ENCODE measurements at places on chromosomes 1 and 21.

- DNase-seq = peak; percentile 81
Observed at GRCh38 chr1:182069028-182069466, 7.5 kb upstream of the ZNF648 start.

- no peak for DNase-seq
Observed at GRCh38 chr1:242728696-242729095, 204.2 kb upstream of the PLD5 start.

- DNase-seq = no peak
Observed at GRCh38 chr1:56904663-56905397, 50.2 kb downstream of the C8A start.

DNA sequence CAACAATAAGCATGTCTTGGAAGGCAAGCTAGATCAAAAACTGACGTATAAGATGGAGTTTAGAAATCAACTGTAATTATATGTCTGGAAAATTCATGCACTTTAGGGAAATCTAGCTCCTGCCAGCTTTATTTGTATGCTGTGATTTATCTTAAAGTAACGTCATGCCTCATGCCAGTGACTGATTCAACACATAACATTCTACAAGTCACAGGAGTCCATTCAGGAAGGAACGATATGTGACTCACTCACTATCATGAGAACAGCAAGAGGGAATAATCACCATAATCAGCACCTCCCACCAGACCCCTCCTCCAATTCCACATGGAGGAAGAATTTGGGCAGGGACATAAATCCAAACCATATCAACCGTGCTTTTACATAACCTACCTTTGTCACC lies 682.4 kb upstream of the ADAMTS5 start:
- DNase-seq = no peak

- no peak for DNase-seq
Observed at GRCh38 chr1:53037159-53037558, 24.9 kb upstream of the PODN start.

- DNase-seq = no peak
Observed at GRCh38 chr1:94092210-94092613, 28.7 kb downstream of the ABCA4 start.

GRCh38 chr21:45876381-45877170 lies 105.0 kb upstream of the COL6A1 start:
- no peak for DNase-seq

GRCh38 chr21:44052071-44052829 lies 40.1 kb downstream of the TRAPPC10 start:
- DNase-seq = no peak

- no peak for DNase-seq
Observed at GRCh38 chr1:151368393-151369301, 3.9 kb downstream of the SELENBP1 start.

GRCh38 chr1:39385067-39385988 lies 106.1 kb upstream of the BMP8A start:
- no peak for DNase-seq

GRCh38 chr1:47491341-47491753 lies 53.5 kb downstream of the FOXD2 start:
- DNase-seq = no peak

DNA sequence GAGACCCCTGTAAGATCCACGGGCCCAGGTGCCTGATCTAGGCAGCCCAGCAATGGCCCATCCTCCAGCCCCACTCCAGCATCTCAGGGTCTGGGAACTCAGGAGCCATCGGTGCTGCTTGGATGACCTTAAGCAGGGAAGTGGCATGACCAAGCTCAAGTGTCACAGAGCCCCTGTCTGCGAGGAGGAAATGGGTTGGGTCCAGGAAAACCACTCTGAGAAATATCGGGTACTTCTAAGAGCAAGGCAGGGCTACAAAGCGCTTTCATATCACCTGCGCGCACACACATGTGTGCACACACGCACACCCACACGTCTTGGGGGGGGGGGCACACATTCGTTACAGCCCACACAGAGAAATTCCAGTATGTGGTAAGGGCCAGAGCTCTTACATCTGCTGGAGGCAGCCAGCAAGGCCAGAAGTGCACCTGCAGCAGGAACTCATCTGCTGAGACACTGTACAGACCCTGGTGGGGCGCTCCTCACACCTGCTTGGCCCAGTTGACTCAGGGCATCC lies 32.6 kb upstream of the SPOCD1 start:
- no peak for DNase-seq

DNA sequence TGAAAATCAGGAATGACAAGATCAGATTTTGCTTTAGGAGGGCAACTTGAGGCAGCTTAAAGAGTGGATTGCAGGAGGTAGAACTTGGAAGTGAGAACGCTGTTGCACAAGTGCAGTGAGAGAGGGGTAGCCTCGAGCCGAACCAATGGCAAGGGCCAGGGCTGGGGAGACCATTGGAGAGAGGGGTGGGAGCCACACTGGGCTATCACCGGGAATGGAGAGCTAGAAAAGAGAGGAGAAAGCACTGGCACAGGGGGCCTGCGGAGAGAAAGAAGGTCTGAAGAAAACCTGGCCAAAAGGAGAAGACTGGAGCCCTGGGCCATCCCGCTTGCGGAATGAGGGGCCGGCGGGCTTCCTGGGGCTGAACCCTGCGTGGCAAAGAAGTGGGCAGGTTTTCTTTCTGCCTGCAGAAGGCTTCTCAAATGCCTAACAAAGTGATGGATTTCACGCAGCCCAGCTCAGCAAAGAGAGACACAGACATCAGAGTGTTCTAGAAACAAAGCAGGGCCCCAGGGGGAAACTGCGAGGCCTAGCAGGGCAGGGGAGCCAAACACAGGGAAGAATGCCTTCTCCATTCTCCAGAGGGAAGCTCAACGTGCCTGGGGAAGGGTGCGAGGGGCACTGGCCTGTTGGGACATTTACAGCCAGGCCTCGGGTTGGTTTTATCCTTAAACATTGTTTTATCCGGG lies 1.2 kb upstream of the SLC37A1 start:
- no peak for DNase-seq

DNA sequence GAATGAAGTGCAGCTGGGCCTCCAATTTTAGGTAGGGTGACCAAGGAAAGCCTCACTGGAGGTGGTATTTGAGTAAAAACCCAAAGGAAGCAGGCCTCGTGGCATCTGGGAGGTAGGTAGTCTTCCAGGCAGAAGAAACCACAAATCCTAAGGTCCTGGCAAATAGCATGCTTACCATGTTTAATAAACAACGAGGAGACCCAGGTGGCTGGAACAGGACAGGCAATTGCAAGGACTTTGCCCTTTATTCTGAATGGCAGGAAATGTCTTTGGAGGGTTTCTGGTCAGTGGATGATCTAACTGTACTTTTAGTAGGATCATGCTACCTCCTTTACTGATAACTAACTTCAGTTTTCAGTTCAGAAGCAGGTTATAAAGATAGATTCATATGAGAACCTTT lies 52.2 kb downstream of the EPB41 start:
- DNase-seq = no peak

- no peak for DNase-seq
Observed at GRCh38 chr1:226363801-226364513, 43.9 kb downstream of the PARP1 start.

DNA sequence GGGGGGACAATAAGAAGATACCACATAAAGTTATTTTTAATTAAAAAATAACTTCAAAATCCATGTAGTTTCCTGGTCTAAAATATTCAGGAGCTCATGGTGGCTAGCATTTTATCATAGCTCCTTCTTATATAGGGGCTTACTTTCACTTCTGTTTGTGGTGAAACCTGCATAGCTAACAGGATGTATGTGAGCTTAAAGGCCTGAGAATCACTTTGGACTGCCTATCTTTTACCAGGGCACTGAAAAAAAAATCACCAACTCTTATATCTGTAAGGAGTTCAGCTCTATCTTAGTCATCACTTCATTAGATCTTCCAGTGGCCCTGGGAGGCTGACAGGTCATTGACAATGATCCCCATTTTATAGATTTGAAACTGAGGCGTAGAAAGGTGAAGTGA lies 21.3 kb downstream of the UROD start:
- DNase-seq = no peak

Measured in testis (tissue), 5 donors.